ENCODE measurements at places on chromosomes 7 and 10.

- DNase-seq, result peak; percentile 16
These were observed 10.9 kb upstream of the GDF2 start for GRCh38 chr10:47311193-47311931.

- no peak for DNase-seq
These were observed 84.4 kb upstream of the BET1 start for GRCh38 chr7:94088560-94088959.

DNA sequence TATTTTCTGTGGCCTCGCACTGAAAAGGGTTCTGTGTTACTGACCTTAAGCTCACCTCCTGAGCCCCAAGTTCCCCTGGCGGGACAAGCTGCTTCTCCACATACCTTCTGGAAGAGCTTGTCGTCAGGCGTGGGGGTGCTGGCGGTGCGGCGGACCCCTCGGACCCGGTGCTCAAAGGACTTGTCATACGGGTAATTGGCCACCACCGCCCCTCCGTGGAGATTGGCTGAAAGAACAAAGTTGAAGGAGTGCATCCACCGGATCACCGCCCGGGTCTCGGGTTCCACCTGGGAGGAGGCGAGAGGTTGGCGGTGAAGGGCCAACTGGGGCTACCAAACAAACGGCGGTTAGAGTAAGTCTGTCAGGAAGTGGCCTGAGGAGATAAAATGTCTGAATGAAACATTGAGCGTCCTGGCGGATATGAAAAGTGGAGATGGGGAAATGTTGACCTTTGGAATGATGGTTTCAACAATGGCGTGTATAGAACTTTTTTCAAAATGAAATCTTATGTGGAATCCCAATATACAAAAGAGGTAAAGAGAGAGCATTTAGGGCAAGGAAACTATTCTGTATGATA lies 16.5 kb downstream of the CPN1 start:
- no peak for DNase-seq

- no peak for DNase-seq
These were observed 14.3 kb downstream of the UBTD1 start for GRCh38 chr10:97512993-97513392.

DNA sequence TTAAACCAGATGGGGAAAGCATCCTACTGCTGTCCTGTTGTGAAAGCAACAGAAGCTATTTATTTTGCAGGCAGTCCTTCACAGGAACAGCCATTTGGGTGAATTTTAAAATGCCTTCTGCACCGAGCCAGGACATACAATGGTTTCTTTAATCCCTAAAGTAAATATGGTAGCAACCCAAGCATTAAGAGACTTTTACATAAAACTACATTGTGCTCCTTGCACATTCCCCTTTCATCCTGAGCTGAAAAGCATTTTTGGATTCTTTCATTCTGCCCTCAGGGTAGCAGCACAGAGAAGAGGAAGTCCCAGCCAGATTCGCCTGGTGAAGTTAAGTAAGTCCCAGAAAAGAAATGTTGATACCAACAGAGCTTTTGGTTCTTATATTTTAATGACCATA lies 84.0 kb upstream of the FAM3C start:
- DNase-seq, result no peak

DNA sequence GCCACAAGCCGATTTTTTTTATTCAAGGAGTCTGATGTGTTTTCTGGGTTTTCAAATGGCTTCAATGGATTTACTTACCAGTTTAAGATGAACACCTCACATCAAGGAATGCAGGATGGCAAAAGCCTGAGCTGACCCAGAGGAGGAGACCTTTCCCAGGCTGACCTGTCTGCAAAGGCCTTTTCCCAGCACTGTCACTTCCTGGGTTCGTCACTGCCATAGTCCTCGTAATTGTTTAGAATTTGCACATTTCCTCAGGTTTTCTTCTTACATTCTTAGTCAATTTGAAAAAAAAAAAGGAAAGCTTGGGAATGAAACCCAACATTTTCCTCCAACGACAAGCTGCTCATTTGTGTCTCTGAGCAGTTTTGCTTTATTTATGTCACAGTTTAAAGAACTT lies 42.0 kb downstream of the PTER start:
- DNase-seq, result no peak

DNA sequence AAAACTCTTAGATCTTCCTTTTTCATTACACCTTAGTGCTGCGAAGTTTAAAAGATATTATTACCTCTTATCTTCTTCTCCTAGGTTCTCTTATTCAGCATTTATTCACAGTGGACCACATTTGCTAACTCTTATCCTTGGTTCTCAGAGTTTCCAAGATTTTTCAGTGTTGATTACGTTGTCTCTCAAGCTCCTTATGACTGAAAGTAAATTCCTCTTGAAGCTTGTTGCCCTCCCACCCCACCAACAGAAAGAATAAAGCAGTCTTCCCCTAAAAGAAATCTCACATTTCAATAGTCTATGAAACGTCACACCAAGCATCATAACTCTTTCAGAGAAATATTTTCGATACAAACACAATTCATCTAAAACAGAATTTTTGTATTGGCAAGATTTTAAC lies 362.5 kb downstream of the MAGI2 start:
- no peak for DNase-seq

DNA sequence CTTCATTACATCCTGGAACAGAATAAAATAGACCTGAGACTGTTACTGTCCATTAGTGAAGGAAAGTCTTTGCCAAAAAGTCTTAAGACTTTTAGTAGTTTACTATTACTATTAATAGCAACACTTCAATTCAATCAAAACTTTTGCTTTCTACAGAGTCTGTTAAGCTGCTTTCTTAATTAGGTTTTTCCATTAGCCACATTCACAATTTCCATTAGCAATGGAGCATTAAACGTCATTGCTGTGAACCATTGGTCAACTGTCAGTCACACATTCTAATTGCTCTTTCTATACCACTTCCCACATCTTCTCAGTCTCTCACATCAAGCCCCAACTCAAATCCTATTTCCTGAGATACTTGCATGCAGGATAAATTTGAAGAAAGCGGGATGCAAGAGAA lies 736.6 kb upstream of the SORCS1 start:
- DNase-seq, result no peak

DNA sequence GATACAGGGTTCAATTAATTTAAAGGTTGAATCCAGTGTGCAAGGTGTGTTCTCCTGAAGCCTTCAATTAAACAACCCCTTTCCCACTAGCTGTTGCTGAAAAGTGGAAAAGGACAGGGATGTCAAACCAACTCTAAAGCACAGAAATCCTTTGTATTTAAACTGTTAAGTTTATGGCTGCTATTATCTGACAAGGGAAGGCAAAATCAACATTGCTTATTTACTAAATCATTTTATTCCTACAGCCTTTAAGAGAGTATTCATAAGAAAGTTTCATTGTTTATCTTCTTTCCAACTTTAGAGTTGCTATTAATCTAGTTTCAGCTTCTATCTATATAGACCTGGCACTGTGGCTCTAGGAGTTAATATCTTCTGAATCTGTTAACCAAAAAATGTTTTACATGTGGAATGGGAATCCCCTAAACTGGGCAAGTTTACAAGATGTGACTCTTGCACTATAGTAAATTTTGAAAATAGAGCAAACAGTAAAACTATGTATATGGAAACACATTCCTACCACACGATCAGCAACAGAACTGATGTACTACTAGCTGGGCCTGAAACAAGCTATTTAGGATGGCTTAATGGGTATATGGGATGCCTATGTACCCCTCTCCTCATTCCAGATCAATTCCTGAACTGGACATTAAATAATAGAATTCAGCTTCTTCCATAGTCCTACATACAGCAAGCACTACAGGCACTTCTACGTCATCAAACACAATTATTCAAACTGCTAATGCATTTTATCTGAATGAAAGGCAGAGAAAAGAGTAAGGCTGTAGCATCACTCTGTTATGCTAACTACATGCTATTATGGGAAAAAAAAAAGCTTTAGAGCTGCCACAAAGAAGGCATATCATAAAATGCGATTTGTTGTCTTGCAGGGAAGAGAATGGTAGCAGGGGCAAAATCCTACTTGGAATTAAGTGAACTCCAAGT lies 52.8 kb downstream of the CDK6 start:
- no peak for DNase-seq

GRCh38 chr7:132321387-132321786 lies 254.9 kb downstream of the PLXNA4 start:
- no peak for DNase-seq

- no peak for DNase-seq
These were observed 96.6 kb upstream of the NPTX2 start for GRCh38 chr7:98520356-98520951.

DNA sequence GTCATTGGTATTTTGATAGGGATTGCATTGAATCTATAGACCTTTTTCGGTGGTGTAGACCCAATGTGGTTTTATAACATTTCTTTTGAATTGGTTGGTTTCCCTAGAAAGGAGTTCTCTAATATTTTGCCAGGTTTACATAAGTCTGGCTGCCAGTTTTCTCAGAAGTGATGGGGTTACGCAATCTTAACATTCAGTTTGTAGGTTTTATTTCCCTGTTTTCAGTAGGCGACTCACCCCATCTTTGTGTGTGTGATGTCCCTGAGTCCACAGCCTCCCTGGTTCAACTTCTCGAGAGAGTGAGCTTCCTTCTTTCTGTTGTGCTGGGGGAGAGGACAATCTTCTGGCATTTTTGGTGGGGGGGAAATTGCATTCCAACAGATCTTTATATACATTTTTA lies 9.6 kb upstream of the KIF5B start:
- DNase-seq, result no peak

- no peak for DNase-seq
These were observed 40.7 kb downstream of the GPRIN2 start for GRCh38 chr10:46515793-46516192.

DNA sequence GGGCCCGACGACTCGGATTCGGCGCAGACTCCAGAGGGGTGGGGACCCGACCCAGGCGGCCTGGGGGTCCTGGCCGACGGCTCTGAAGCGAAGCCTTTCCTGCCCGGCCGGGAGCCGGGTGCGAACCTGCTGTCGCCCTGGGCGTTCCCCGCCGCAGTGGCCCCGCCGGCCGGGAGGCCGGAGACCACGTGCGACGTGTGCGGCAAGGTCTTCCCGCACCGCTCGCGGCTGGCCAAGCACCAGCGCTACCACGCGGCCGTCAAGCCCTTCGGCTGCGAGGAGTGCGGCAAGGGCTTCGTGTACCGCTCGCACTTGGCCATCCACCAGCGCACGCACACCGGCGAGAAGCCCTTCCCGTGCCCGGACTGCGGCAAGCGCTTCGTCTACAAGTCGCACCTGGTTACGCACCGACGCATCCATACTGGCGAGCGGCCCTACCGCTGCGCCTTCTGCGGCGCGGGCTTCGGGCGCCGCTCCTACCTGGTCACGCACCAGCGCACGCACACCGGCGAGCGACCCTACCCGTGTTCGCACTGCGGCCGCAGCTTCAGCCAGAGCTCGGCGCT lies 15.4 kb downstream of the ZNF316 start:
- no peak for DNase-seq

GRCh38 chr10:132369636-132370185 lies 27.3 kb upstream of the PWWP2B start:
- DNase-seq, result no peak

DNA sequence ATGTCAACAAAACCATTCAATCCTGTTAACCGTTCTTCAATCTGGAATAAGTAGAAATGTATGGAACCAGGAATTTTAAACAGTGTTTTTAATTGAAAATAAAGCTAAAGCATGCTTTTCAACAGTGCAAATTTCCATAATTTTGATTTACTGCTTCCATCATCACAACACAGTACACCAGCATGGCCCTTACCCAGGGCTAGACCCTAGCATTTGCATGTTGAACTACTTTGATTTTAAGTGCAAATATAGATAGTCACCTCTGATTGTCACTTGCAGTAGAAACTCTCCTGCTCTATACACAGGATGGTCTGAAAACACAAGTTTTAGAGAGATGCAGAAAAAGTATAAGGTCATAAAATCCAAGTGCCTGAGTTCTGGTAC lies 12.1 kb downstream of the SKIDA1 start:
- DNase-seq, result no peak

All from stimulated activated CD4-positive, alpha-beta T cell treated with anti-CD3 and anti-CD28 coated beads, Interleukin-15, amount 100 ng/mL, for 1 hour (primary cell).